Epithelial cell of prostate (primary cell): ENCODE measurements at places on chromosomes 2 and 18.

DNA sequence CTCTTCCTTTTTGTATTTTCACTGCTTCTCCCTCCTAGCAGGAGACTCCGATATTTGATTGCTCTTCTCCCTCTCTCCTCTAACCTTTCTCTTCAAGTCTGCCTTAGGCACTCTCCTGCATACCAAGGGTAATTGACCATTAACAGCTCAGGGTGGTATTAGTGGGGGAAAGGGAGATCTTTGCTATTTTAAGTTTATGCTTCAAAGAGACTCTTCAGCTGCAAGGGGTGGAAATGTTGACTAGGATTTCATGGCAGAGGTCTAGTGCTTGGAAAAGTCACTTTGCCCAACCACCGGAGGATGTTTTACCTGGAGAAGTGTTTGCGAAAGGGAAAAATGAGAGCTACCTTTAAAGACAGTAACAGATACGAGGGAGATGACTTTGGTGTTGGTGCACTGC, 453.7 kb downstream of the SLC4A3 start:
- no peak for DNase-seq

DNA sequence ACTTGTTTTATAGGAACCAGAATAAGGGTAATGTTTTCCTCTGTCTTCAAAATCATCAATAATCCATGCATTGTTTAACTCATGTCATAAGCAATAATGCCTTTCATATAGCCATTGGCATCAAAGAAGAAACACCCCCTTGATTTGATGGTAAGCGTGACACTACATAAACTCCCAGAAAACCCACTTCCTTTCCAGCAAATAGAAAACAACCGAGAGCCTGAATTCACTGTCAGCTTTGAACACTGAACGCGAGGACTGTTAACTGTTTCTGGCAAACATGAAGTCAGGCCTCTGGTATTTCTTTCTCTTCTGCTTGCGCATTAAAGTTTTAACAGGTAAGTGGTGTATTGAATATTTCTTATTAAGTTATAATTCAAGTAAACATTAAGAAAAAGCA, at the start of gene ICOS:
TSS of gene ICOS (plus strand) at position 229 of the 400 bp plus-strand sequence. CDS start at position 281, 52 bp downstream.
- no peak for DNase-seq

DNA sequence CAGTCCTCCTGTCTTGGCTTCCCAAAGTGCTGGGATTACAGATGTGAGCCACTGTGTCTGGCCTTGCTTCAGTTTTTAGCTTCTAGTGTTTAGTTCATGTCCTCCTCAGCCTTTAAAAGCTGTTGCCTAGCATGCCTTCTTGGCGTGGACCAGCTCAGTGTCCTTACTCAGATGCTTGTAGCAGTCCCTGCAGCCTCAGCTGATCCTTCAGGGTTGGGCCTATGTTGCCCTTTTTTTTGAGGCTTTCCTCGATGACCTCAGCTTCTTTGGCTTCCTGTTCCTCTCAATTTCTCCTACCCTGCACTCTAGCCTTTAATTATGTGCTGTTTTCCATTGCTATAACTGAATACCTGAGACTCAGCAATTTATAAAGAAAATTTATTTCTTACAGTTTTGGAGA, 57.7 kb downstream of the TANC1 start:
- DNase-seq, result no peak

DNA sequence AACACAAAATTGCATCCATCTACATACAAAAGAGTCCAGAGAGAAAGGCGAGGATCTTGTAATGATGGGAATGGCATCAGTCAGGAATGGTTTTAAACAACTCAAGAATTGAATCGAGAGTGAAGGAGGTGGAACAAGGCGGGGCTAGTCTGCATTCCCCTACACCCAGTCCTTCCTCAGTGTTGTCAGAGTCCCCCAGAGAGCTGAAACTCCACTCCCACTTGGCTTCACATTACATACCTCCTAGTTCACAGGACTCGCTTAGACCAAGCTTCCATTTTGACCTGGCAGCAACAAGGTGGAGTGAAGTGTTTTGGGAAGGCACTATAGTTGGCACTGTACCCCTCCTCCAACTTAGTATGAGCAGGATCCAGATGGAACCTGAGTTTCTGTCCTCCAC, 1273.5 kb upstream of the CRIM1 start:
- DNase-seq, result no peak

DNA sequence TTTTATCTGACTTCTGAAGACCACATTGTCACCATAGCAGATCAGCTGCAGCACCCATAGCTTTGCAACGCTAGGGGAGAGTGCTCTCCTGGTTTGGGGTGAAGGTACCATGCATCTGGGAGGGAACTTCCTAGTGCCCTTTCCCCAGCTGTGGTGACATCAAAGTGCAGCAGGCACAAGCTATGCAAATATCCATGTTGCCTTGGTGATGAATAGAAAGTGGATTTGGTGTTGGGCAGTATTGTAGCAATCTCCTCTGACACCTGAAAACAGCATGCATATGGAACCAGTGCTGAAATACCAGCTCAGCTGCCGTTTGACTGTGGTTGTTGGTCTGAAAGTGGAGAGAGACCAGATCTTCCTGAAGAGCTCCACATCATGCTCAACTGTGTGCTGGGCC, 37.1 kb downstream of the BCL2L11 start:
- DNase-seq, result no peak
